Spinal cord (tissue), 10 donors: ENCODE measurements at places on chromosomes 1 and 21.

DNA sequence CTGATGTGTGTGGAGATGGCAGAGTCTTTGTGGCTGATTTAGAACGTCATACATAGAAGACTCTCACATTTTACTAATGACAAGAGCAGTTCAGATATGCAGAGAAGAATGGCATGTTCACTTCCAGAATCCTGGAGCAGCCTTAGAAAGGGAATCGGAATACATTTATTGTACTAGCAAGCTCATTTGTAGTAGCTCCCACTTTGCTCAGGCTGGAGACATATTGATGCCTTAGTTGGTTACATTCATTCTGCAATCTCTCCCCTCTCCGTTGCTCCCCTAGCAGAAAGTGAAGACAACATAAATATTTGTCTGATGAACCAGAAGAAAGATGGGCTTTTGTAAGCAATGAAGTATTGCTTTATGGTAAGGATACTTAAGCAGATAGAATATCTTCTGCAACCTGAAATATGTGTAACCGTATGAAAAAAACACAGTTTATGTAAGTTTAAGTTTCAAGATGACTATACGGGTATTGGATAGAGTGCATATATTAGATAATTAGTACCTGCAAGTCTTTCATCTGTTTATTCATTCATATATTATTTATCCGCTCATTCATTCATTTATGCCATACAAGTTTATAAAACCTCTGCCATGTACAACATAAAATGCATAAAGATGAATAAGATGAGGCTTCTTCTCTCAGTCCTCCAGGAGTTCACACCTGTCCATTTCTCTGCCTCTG lies 135.7 kb downstream of the CNIH3 start:
- H3K27me3 ChIP-seq = no peaks in the 10 kb centered on the region
- no peak overlapping the region for H3K4me3 ChIP-seq
- H3K36me3 ChIP-seq = no peaks in the 10 kb centered on the region
- no peak for DNase-seq

GRCh38 chr1:236354330-236355147 lies 39.5 kb upstream of the EDARADD start:
- H3K4me3 ChIP-seq = no peak overlapping the region
- no peaks in the 10 kb centered on the region for H3K4me1 ChIP-seq
- DNase-seq = no peak
- no peak overlapping the region for H3K27ac ChIP-seq
- no peaks in the 10 kb centered on the region for H3K27me3 ChIP-seq

GRCh38 chr21:45629046-45629981 lies 14.2 kb upstream of the PCBP3 start:
- H3K36me3 ChIP-seq = no peaks in the 10 kb centered on the region
- H3K27me3 ChIP-seq = no peaks in the 10 kb centered on the region

DNA sequence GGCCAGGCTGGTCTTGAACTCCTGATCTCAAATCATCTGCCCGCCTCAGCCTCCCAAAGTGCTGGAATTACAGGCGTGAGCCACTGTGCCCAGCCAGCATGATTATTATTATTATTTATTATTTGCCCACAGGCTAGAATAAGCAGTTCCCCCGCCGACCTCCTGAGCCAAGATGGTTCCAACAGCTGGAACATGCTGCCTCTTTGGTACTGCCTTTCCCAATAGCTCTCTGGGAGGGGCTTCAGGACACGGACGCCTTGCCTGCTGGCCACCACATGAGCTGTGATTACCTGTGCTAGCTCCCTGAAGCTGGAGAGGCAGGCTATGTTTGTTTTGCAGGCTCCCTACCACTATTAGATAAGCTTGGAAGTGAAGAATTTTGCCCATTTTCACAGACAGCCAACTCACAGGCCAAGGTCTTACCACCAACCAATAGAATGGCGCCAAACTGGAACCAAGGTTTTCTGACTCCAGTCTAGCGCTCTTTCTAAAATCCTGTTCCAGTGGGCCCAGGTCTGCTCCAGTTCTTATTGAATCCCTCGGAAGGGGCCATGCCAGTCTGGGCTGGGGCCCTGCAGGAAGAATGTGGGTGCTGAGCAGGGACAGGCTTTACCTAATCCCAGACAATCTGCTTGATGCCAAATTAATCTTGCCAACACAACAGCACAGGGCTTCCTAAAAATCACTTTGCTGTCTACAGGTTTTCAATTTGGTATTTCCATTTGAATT lies 2.1 kb upstream of the GPR61 start:
- peaks cover 43% of the 10 kb centered on the region for H3K4me1 ChIP-seq
- DNase-seq = no peak
- H3K27ac ChIP-seq = no peak overlapping the region
- H3K27me3 ChIP-seq = peaks cover 6% of the 10 kb centered on the region
- H3K4me3 ChIP-seq = no peak overlapping the region

GRCh38 chr1:243407284-243408018 lies 151.6 kb downstream of the SDCCAG8 start:
- no peaks in the 10 kb centered on the region for H3K27me3 ChIP-seq
- H3K27ac ChIP-seq = no peak overlapping the region
- H3K36me3 ChIP-seq = no peaks in the 10 kb centered on the region
- no peak overlapping the region for H3K4me3 ChIP-seq
- H3K4me1 ChIP-seq = no peaks in the 10 kb centered on the region

GRCh38 chr1:202967684-202968281 lies 726 bp upstream of the CYB5R1 start:
- H3K36me3 ChIP-seq = peaks cover 6% of the 10 kb centered on the region
- peak overlapping the region; percentile 74 for H3K4me3 ChIP-seq
- peaks cover 13% of the 10 kb centered on the region for H3K4me1 ChIP-seq
- DNase-seq = no peak
- no peaks in the 10 kb centered on the region for H3K27me3 ChIP-seq

DNA sequence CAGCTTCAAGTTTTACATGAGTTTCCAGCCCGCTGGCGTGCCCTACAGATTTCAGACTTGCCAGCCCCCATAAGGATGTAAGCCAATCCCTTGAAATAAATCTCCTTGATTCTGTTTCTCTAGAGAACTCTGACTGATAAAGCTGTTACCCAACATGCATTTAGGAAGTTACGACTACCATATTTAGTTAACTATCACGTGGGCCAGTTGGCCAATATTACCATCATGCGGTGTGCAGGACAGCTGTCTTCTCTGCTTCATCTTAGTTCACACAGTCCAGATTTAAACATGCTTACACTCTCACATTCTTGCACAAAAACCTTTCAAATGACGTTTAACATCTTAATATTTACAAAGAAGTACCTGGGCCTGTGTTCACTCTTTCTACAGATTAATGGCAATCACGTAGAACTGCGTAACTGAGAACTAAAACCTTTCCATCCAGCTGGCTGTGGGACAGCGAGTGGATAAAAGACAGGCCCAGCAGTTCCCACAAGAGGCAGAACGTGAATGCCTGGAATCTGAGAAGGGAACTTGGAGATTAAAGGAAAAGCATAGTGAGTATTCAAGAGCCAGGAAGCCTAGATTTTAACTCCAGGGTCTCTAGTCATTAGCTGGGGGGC lies 20.8 kb downstream of the FAM177B start:
- H3K27ac ChIP-seq = no peak overlapping the region
- H3K4me3 ChIP-seq = no peak overlapping the region
- H3K36me3 ChIP-seq = no peaks in the 10 kb centered on the region
- no peaks in the 10 kb centered on the region for H3K27me3 ChIP-seq
- H3K4me1 ChIP-seq = no peaks in the 10 kb centered on the region

- no peak for DNase-seq
- H3K4me1 ChIP-seq = no peaks in the 10 kb centered on the region
- no peaks in the 10 kb centered on the region for H3K36me3 ChIP-seq
- no peaks in the 10 kb centered on the region for H3K27me3 ChIP-seq
Measured at GRCh38 chr1:21069549-21069948, 107.1 kb downstream of the EIF4G3 start.

GRCh38 chr21:30714456-30714855 lies 4.1 kb downstream of the KRTAP21-3 start:
- H3K27me3 ChIP-seq = no peaks in the 10 kb centered on the region
- H3K36me3 ChIP-seq = no peaks in the 10 kb centered on the region
- no peak overlapping the region for H3K27ac ChIP-seq
- H3K4me3 ChIP-seq = no peak overlapping the region
- no peaks in the 10 kb centered on the region for H3K4me1 ChIP-seq

DNA sequence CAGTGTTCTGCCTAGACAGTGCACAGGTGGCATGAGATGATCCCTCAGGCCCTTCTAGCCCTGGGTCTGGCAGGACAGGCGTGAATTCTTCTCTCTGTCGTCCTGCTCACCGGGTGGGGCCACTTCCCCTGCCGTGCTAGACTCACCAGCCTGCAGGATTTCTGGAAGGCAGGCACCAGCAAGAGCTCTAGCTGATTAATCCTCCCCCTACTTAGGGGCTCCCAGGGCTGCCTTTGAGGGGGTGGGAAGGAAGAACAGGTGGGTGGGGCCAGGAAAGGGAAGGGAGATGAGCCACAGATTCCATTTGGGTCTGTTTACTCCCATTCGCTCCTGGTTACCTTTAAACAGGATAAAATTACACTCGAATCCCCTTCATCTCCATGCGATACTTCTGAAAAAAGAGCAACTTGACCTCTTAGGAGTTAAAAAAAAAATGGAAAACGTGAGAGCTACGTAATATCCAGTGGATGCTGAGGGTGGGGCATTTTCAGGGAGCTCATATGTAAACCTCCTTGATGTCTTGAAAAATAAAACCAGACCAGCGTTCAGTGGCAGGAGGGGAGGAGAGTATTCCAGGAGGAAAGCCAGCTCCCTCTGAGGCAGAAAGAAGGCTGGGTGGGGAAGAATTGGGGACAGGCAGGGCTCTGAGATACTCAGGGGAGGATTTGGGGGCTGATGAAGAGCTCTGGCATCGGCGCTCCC lies 665.5 kb downstream of the PTPRU start:
- no peak for DNase-seq
- H3K4me3 ChIP-seq = no peak overlapping the region

GRCh38 chr1:236862615-236863211 lies 67.6 kb downstream of the MTR start:
- DNase-seq = peak; percentile 32
- no peak overlapping the region for H3K4me3 ChIP-seq
- peaks cover 18% of the 10 kb centered on the region for H3K36me3 ChIP-seq
- H3K27me3 ChIP-seq = no peaks in the 10 kb centered on the region
- H3K27ac ChIP-seq = no peak overlapping the region
- no peaks in the 10 kb centered on the region for H3K4me1 ChIP-seq

DNA sequence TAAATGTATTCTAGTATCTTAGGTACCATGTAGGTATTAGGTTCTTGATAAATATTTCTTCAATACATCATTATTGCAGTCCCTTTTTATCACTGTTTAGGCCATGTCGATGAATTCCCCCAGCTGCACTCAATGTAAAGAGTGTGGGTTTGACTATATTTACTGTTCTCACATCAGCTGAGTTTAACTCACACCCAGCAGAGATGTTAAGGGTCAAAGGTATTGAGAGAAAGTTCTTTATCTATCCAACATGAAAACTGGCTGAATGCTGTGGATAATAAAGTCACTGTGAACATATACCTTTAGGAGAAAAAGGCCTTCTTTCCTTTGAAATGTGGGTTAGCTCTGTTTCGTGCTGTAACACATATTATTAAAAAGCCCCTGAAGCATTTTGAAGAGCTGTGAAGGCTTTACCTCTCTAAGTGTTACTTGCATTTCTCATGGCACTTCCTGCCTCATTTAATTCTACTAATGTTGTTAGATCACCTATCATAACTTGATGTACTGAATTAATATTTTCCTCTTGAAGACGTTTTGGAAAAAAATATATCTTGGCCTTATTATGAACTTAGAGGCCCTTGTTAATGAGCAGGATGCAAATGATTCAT lies 19.1 kb upstream of the LYST start:
- no peak overlapping the region for H3K4me3 ChIP-seq
- H3K36me3 ChIP-seq = no peaks in the 10 kb centered on the region
- H3K4me1 ChIP-seq = no peaks in the 10 kb centered on the region
- no peaks in the 10 kb centered on the region for H3K27me3 ChIP-seq
- H3K27ac ChIP-seq = no peak overlapping the region
- no peak for DNase-seq

DNA sequence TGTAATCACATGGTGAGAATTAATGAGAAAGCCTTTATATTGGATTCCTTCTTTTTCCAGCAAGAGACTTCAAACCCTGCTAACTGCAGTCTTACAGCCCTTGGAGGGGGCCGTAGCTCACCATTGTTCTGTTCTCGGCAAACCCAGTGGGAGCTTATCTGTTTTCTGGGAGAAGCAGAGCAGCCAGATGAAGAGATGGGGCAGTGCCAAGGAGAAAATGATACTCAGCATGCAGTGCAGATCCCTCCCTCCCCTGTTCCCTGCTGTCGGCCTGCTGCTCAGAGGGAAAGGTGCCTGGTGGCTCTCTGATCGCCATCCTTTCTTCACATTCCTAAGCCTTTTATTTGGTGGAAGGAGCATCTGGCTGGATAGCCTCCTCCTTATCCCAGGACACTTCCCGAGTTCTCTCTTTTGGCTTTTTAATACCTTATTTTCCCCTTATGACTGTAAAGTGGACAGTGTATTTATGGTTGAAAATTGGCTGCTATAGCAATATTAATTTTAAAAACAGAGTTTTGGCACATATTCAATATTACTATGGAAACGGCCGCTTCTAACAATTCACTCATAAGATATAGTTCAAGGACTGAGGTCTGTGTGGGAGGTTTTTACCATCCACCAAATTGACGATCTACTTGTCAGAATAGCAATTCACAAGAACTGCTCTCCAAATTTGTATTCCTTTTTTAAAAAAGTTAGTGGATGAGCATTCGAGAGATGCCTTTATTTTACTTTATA lies 203.4 kb downstream of the CRB1 start:
- no peak for DNase-seq
- H3K36me3 ChIP-seq = no peaks in the 10 kb centered on the region
- no peak overlapping the region for H3K27ac ChIP-seq
- peaks cover 7% of the 10 kb centered on the region for H3K4me1 ChIP-seq
- H3K27me3 ChIP-seq = no peaks in the 10 kb centered on the region

GRCh38 chr1:193340331-193340730 lies 153.9 kb upstream of the B3GALT2 start:
- DNase-seq = no peak
- H3K27ac ChIP-seq = no peak overlapping the region
- no peaks in the 10 kb centered on the region for H3K36me3 ChIP-seq
- H3K4me3 ChIP-seq = no peak overlapping the region
- H3K27me3 ChIP-seq = no peaks in the 10 kb centered on the region
- no peaks in the 10 kb centered on the region for H3K4me1 ChIP-seq

DNA sequence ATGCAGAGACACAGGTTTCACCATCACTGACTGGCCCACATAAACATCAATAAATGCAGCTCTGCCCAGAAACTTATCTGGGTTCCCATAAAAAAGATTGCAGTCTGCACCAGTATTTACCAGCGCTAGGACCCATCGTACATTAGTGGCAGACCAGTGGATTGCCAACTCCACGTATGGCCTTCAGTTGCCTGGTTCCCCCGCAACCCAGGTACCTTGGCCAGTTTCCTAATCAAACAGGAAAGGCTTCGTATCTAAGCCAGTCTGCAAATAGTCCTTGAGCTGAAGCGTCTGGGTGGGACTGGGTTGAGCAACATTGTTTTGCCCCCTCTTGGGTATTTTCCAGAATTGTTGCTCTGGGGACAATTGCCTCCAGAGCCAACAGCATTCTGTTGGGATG lies 1639.3 kb downstream of the MRPL39 start:
- no peaks in the 10 kb centered on the region for H3K4me1 ChIP-seq
- no peak overlapping the region for H3K4me3 ChIP-seq
- no peak overlapping the region for H3K27ac ChIP-seq
- no peaks in the 10 kb centered on the region for H3K27me3 ChIP-seq
- no peaks in the 10 kb centered on the region for H3K36me3 ChIP-seq
- no peak for DNase-seq

GRCh38 chr1:87362834-87363426 lies 34.2 kb downstream of the LMO4 start:
- no peak overlapping the region for H3K27ac ChIP-seq
- DNase-seq = no peak
- no peaks in the 10 kb centered on the region for H3K36me3 ChIP-seq
- H3K4me1 ChIP-seq = no peaks in the 10 kb centered on the region
